Endodermal cell (in vitro differentiated cells): ENCODE measurements at places on chromosomes 12 and 14. TPM values are rescaled to one million over a fixed set of nuclear protein-coding genes. Genes with fewer than 3 reads are reported as not detected.

The FOXN4 gene
- total RNA-seq, result 0.55 and 0.63 TPM in 2 replicates

The TAS2R43 gene
- total RNA-seq, result 0.38 to 0.82 TPM (median 0.70 TPM) in 3 replicates

The ATL1 gene
- 1.7 to 1.9 TPM (median 1.7 TPM) in 3 replicates for total RNA-seq

The NUAK1 gene
- total RNA-seq, result 16.8 and 17.8 TPM in 2 replicates

The DEGS2 gene
- 0.18 TPM in 1 of 2 replicates, not detected in the other for total RNA-seq

The OVCH1 gene
- 0.43 and 0.73 TPM in 2 replicates for total RNA-seq

The KCNH3 gene
- total RNA-seq, result 1.5 and 1.8 TPM in 2 replicates

DNA sequence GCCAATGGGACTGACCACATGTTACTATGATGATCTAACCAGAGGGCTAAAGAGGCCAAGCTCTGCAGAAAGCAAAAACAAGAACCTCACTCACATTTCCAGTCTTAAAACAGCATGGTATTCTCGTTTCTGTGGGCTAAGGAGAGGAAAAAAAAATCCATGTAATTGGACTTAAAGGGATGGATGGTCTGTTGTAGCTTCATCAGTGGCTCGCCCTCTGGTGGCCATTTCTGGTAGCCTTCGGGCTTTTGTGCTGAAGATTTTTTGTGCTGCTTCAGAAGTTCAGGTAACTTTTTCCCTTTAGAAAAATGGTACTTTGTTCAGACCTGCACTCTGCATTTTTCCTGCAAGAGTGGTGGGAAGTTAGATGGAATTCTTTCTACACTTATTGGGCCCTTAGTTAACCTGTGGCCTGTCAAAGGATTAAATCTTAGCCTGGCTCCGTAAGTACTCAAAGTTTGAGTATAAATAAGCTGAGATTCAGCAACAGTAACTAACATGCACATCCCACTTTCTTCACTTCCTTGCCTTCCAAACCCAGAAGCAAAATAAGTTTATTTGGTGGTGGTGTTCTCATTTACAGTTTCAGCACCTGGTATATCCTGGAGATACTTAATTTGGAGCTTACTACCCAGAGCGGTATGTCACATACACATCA lies 22.3 kb downstream of the DCAF4 start:
- H3K27ac ChIP-seq, result no peak overlapping the region
- H3K36me3 ChIP-seq, result peaks cover 27% of the 10 kb centered on the region
- H3K27me3 ChIP-seq, result no peaks in the 10 kb centered on the region
- no peaks in the 10 kb centered on the region for H3K4me1 ChIP-seq

GRCh38 chr12:83250866-83251265 lies 564.2 kb downstream of the TMTC2 start:
- H3K36me3 ChIP-seq, result no peaks in the 10 kb centered on the region
- H3K27ac ChIP-seq, result no peak overlapping the region
- no peak overlapping the region for H3K4me3 ChIP-seq
- no peaks in the 10 kb centered on the region for H3K27me3 ChIP-seq

DNA sequence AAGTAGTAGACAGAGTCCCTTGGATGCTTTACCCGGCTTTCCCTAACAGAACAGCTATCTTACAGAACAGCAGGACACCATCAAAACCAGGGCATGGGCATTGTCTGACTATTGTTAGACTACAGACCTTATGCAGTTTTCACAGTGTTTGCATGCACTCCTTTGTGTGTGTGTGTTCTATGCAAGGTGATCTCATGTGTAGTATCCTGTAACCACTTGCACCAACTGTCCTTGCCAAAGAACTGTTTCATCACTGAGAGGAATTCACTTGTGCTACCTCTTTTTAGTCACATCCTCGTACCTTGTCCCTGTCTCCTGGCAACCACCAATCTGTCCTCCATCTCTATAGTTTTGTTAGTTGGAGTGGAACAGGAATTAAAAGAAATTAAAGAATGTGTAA lies 183.6 kb upstream of the PZP start:
- H3K4me1 ChIP-seq, result no peaks in the 10 kb centered on the region
- no peak overlapping the region for H3K27ac ChIP-seq
- peak; percentile 44 for DNase-seq
- no peaks in the 10 kb centered on the region for H3K27me3 ChIP-seq
- no peaks in the 10 kb centered on the region for H3K36me3 ChIP-seq
- no peak overlapping the region for H3K4me3 ChIP-seq

GRCh38 chr14:34211732-34212131 lies 250.3 kb downstream of the SPTSSA start:
- H3K36me3 ChIP-seq, result no peaks in the 10 kb centered on the region
- no peaks in the 10 kb centered on the region for H3K4me1 ChIP-seq
- H3K4me3 ChIP-seq, result no peak overlapping the region
- no peaks in the 10 kb centered on the region for H3K27me3 ChIP-seq

DNA sequence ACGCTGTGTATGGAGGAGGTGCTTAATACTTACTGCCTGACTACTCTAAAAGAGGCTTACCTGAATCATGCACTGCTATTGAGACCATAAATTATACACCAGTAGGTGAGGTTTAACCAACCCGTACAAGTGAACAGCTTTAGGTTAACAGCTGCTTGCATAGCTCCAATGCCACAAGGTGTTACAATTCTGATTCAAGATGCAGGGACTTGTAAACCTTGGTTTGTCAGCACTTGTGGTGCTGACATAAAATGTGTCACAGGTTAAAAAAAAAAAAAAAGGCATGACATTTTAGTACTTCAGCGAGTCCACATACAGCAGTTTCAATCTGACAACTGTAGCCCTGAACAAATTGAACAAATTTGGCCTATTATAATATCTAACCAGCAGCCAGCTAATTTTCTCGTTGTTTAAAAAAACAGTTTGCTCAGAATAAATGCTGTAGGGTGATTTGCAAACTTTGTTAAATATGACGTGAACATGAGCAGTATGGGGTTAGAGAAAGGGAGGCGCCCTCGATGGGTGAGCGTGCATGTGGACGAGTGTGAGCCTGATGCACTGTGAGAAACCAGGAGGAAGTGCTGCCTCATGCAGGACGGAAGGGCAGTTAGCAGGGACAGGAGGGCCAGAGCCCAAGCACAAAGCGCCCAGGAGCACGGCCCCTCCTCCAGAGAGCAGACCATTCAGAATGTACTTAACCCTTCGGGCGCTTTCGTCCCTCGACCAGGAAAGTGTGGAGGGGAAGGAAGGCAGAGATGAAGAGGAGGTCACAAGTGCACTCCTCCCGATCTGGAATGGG lies 44.7 kb downstream of the TCHP start:
- no peak overlapping the region for H3K4me3 ChIP-seq
- H3K27me3 ChIP-seq, result no peaks in the 10 kb centered on the region
- H3K36me3 ChIP-seq, result peaks cover 42% of the 10 kb centered on the region
- DNase-seq, result peak; percentile 94

- peak; percentile 13 for DNase-seq
- H3K27ac ChIP-seq, result no peak overlapping the region
- no peaks in the 10 kb centered on the region for H3K27me3 ChIP-seq
Measured at GRCh38 chr12:100359822-100360221, 2.9 kb downstream of the SLC17A8 start.

GRCh38 chr12:7917392-7918267 lies 18.4 kb downstream of the SLC2A3 start:
- peak; percentile 72 for DNase-seq
- H3K36me3 ChIP-seq, result peaks cover 42% of the 10 kb centered on the region
- no peak overlapping the region for H3K27ac ChIP-seq
- H3K27me3 ChIP-seq, result no peaks in the 10 kb centered on the region
- H3K4me3 ChIP-seq, result no peak overlapping the region

DNA sequence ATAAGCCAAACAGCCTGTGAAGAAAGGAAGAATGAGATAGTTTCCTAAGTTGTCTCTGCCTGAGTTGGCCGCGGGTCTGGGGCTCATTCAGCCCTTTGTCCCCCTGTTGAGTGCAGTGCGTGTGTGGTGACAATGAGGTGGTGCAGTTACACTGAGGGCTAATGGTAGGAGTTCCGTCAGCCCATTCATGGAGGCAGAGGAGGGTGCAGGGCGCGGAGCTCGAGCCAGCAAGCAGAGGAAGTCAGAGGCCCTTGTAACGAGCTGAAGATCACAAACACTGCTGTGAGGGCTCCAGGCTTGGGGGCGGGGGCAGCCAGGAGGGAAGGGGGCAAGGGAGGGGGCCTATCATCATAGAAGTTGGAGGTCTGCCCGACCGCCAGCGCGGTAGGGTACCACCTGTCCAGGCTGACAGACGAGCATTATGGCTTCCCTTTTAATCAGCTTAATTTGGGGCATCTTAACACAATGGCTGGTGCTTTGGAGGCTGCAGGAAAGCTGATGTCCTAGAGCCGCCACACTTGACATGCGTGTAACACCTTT lies 20.5 kb downstream of the CCND2 start:
- H3K4me3 ChIP-seq, result no peak overlapping the region
- H3K36me3 ChIP-seq, result peaks cover 50% of the 10 kb centered on the region
- H3K4me1 ChIP-seq, result no peaks in the 10 kb centered on the region
- no peaks in the 10 kb centered on the region for H3K27me3 ChIP-seq
- peak overlapping the region; percentile 78 for H3K27ac ChIP-seq
- DNase-seq, result no peak

- H3K27me3 ChIP-seq, result peaks cover 11% of the 10 kb centered on the region
- no peak overlapping the region for H3K4me3 ChIP-seq
- H3K4me1 ChIP-seq, result no peaks in the 10 kb centered on the region
- H3K36me3 ChIP-seq, result no peaks in the 10 kb centered on the region
- DNase-seq, result no peak
Measured at GRCh38 chr14:100651999-100652508, 64.8 kb upstream of the BEGAIN start.
